Upper lobe of right lung (tissue), 1 donor: ENCODE measurements at places on chromosomes 12 and 14.
A peak's percentile ranks its signal among the peaks of the same experiment; 100 is the strongest.

DNA sequence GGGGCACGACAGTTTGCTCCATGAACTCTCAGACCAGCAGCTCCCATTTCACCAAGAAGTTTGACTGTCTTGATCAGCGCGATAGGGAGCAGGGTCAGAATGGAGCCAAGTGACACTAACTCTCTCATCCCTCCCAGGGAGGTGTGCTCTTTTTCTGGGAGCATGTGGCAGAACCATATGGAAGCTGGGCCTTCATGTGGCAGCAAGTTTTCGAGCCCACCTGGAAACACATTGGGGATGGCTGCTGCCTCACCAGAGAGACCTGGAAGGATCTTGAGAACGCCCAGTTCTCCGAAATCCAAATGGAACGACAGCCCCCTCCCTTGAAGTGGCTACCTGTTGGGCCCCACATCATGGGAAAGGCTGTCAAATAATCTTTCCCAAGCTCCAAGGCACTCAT is 24.0 kb downstream of the ITGA7 start:
- no peak overlapping the region for H3K27ac ChIP-seq
- no peak overlapping the region for H3K4me3 ChIP-seq
- peak; percentile 16 for DNase-seq
- H3K4me1 ChIP-seq, result peaks cover 8% of the 10 kb centered on the region
- H3K27me3 ChIP-seq, result no peaks in the 10 kb centered on the region
- no peaks in the 10 kb centered on the region for H3K36me3 ChIP-seq

DNA sequence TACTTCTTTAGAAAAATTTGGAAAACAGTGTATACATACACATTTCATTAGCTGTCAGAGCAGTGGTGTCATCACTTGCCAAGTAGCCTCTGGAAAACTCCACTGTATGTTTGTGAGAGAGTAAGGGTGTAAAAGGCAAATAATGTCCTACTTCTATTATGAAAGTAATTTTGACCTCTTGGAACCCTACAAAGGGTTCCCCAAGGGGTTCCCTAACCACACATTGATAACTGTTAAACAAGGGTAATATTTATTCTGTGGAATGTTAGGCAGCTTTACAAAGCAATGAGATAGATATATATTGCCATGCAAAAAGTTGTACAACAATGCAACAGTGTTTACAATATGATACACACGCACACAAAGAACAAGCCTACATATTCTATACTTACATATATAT is 18.6 kb upstream of the DHRS2 start:
- no peak overlapping the region for H3K4me3 ChIP-seq
- H3K36me3 ChIP-seq, result no peaks in the 10 kb centered on the region
- no peaks in the 10 kb centered on the region for H3K27me3 ChIP-seq
- H3K27ac ChIP-seq, result no peak overlapping the region

GRCh38 chr12:64806593-64807460 is 17.6 kb upstream of the TBC1D30 start:
- no peak for DNase-seq
- no peaks in the 10 kb centered on the region for H3K27me3 ChIP-seq
- H3K27ac ChIP-seq, result no peak overlapping the region
- no peak overlapping the region for H3K4me3 ChIP-seq
- H3K4me1 ChIP-seq, result no peaks in the 10 kb centered on the region
- no peaks in the 10 kb centered on the region for H3K36me3 ChIP-seq

- H3K27ac ChIP-seq, result no peak overlapping the region
- H3K4me3 ChIP-seq, result no peak overlapping the region
- no peak for DNase-seq
Measured at GRCh38 chr12:116773276-116773731, 35.2 kb downstream of the RNFT2 start.

DNA sequence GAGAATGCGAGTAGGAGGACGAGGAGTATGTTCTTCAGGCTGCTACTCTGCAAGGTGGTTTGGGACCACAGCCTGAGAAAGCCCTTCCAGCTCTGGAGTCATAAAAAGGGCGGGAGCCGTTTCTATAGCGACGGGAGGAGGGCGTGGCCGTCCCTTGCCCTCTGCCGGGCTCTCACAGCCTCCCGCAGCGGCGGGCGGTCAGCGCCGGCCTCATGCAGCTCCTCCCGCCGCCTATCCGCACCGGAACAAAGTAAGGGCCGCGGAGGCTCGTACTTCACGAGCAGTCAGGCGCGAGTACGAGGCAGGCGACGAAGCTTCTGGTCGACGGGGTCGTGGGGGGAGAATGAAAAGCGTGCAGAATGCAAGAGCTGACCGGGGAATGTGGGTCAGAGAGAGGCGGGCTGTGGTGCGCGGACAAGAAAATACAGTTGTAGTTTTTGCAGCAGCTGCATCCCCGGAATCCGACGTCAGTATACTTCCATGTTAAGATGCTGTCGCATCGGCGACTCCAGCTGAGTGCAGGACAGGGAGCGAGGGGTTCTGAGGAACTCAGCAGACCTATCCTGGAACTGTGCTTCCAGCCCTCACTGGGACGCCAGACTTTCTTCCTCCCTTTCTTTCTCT is at the start of gene DYRK4:
DYRK4 (plus strand) TSS at position 175 of the 624 bp plus-strand sequence; CDS start at position 213, 38 bp downstream.
- H3K27ac ChIP-seq, result no peak within 1 kb of the TSS
- H3K4me3 ChIP-seq, result peak within 1 kb of the TSS; percentile 42
- no peaks in the 10 kb centered on the region for H3K27me3 ChIP-seq
- no peaks in the 10 kb centered on the region for H3K36me3 ChIP-seq

DNA sequence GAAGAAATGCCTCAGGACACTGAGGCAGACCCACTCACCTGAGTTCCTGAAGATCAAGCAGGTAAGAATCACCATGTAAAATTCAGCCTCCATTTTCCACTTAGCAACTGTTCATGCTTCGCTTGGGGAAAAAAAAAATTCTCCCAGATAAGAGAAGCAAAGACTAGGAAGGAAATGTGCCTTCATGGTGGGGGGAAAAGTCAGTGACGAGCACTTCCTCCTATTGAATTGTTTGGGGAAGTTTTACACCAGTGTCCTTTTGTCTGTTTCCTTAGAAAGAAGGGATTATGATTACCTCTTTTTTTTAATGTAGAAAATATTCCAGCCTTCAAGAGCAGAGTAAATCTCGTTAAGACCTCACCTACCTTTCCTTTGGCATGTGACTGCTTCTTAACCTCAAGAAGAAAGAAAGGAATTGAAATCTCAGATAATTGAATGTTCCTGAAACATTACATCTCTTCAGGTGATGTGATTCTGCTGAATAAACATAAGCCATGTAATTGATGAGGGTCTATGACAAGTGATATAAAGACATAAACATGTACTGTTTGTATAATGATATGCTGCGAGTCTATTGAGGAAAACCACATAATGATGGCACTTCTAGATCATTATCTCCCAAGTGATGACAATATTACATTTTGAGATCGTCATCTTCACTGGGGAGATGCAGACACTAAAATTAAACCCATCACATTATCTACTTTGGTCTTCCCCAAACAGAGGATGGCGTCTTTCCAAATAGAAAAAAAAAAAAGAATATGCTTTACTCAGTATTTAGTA is at the start of gene PTPRB:
PTPRB (minus strand) TSS at position 127 of the 783 bp plus-strand sequence; CDS start at position 93, 34 bp downstream.
- H3K4me1 ChIP-seq, result no peaks in the 10 kb centered on the region
- H3K36me3 ChIP-seq, result no peaks in the 10 kb centered on the region
- H3K27ac ChIP-seq, result peak within 1 kb of the TSS; percentile 74
- no peak for DNase-seq

- peaks cover 92% of the 10 kb centered on the region for H3K27me3 ChIP-seq
- H3K36me3 ChIP-seq, result no peaks in the 10 kb centered on the region
- no peak overlapping the region for H3K4me3 ChIP-seq
- no peaks in the 10 kb centered on the region for H3K4me1 ChIP-seq
- no peak for DNase-seq
Measured at GRCh38 chr12:54027442-54027786, 826 bp upstream of the HOXC6 start.

GRCh38 chr12:26369588-26369987 is 174.2 kb downstream of the SSPN start:
- no peaks in the 10 kb centered on the region for H3K4me1 ChIP-seq
- no peak overlapping the region for H3K4me3 ChIP-seq
- H3K36me3 ChIP-seq, result no peaks in the 10 kb centered on the region

- no peak within 1 kb of the TSS for H3K27ac ChIP-seq
- H3K27me3 ChIP-seq, result peaks cover 45% of the 10 kb centered on the region
- H3K4me1 ChIP-seq, result no peaks in the 10 kb centered on the region
- no peaks in the 10 kb centered on the region for H3K36me3 ChIP-seq
- no peak for DNase-seq
Measured at GRCh38 chr14:93430315-93431035, at the start of gene UNC79. Gene UNC79 (plus strand): TSS chr14:93430939. CDS start chr14:93431030, 91 bp downstream.

- no peak overlapping the region for H3K27ac ChIP-seq
- H3K36me3 ChIP-seq, result no peaks in the 10 kb centered on the region
- DNase-seq, result no peak
- H3K4me3 ChIP-seq, result no peak overlapping the region
- no peaks in the 10 kb centered on the region for H3K4me1 ChIP-seq
- no peaks in the 10 kb centered on the region for H3K27me3 ChIP-seq
Measured at GRCh38 chr14:20769421-20769820, 1.2 kb downstream of the EDDM3B start.

DNA sequence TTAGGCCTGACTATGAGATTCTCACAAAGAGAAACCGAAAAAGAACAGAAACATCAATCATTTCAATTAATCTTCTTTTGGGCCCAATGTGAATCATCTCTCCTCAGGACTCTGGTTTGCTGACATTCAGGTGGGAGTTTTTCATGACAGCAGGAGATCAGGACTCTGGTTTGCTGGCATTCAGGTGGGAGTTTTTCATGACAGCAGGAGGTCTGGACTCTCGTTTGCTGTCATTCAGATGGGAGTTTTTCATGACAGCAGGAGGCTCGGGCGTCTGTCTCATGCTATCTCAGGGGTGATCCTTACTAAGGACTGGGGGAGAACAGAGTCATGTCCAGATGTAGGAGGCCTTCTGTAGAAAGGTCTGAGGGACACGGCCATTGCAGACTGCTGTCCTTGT is 40.1 kb upstream of the PARP11 start:
- DNase-seq, result no peak
- H3K27me3 ChIP-seq, result peaks cover 3% of the 10 kb centered on the region
- no peaks in the 10 kb centered on the region for H3K4me1 ChIP-seq
- no peak overlapping the region for H3K4me3 ChIP-seq
- no peaks in the 10 kb centered on the region for H3K36me3 ChIP-seq
- no peak overlapping the region for H3K27ac ChIP-seq

DNA sequence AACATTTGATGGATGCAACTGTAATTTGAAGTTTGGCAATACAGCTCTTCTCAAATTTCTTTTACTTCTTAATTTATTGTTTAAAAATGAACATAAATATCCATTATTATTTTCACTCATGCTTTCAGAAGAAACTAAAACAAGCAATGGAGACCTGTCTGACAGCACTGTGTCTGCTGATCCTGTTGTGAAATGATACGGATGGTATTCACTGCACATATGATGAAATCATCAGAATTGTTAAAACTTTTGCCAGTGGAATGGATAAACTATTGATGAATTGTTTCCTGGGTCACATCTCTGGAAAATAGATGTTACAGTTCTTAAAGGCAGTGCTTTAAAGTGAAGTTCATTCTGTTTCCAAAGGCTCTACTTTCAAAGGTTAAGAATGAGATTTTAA is 59.2 kb downstream of the WASHC4 start:
- H3K27ac ChIP-seq, result no peak overlapping the region
- H3K4me1 ChIP-seq, result no peaks in the 10 kb centered on the region
- no peaks in the 10 kb centered on the region for H3K27me3 ChIP-seq
- H3K36me3 ChIP-seq, result peaks cover 97% of the 10 kb centered on the region
- DNase-seq, result no peak
- H3K4me3 ChIP-seq, result no peak overlapping the region

- H3K4me1 ChIP-seq, result peaks cover 13% of the 10 kb centered on the region
- no peak overlapping the region for H3K4me3 ChIP-seq
- no peak overlapping the region for H3K27ac ChIP-seq
- peaks cover 24% of the 10 kb centered on the region for H3K36me3 ChIP-seq
Measured at GRCh38 chr12:27001663-27002062, 12.5 kb downstream of the TM7SF3 start.
